Right forelimb (tissue), 1 donor: ENCODE measurements at places on chromosomes 5 and 9.

- no peak for DNase-seq
These were observed 16.9 kb upstream of the CPLX2 start for GRCh38 chr5:175854231-175855040.

GRCh38 chr5:135391116-135391868, 7.7 kb downstream of the MACROH2A1 start:
- no peak for DNase-seq

- DNase-seq: no peak
These were observed 187.0 kb upstream of the TRPM3 start for GRCh38 chr9:71308454-71308853.

DNA sequence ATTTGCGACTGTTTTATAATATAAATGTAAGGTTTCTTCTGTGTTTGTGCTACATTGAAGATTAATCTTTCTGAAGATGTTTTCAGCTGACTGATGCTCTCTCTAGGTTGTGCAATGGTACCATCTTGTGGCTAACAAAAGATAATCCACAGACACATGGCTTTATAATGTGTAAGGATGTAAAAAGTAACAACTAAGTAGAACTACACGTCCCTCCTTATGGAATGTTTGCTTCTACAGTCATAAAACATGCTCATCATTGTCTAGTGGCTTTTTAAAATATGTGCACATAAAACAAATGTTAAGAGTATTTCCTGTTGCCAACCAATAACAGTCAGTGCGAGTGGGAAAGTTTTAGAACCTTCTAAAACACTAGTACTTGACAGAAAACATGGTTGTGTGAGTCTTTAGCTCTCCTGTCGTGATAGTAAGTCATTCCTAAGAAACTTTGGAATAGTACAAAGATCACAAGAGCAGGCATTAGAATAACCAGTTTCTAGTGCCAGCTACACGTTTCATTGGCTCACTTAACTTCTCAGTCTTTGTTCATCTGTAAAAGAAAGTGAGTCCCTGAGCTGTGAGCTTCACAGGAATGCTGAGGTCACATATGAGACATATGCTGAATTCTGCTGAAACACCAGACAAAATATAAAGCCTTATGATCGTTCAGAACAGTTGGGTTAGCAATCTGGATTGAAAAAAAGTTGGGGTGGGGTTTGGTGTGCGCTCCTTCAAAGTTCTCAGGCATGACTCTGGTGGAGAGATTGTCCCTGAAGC, 75.7 kb upstream of the GLIS3 start:
- DNase-seq: no peak

GRCh38 chr5:88677943-88678769, 204.8 kb downstream of the MEF2C start:
- no peak for DNase-seq

DNA sequence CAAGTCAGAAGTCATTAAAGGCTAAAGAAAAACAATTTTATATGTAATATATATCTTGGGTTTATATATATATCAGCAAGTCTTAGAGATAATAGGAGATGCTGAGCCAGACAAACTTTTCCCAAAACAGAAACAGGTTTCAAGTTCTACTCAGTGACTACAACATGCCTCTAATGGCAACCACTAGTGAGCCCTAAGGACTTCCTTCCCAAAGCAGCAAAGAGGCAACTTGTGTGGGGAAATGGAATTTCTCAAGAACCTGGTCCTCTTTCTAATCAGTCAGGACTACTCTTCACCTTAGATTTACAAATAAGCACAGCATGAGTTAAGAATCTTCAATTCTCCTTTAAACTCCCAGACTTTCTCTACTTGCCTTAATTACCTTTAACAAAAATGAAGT, 17.6 kb downstream of the RNF38 start:
- no peak for DNase-seq
